Kidney epithelial cell (primary cell): ENCODE measurements at places on chromosomes 13 and 19.

DNA sequence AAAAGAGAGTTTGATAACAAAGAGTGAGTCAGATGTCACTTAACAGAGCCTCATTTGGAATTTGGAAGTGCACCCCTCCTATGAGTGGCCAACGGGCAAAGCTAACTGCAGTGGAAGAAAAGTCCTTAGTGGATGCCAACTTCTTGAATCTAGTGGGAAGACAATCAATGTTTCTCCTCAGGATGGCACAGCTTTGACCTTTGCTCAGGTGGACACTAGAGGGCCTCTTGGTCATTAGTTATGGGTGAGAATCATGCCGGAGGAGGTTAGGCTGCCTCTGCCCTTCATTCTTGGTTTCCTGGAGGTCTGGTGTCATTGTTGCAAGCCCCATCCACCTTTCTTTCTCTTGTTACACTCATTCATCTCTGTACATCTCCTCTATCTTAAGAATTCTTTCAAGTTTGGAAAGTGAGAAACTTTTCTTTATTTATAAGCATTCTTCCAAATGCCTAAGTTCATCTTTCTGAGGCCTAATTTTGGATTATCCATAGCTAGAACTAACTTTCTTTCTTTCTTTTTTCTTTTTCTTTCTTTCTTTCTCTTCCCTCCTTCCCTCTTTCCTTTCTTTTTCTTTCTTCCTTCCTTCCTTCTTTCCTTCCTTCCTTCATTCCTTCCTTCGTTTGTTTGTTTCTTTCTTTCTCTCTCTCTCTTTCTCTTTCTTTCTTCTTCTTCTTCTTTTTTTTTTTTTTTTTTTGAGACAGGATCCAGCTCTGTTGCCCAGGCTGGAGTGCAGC is 327.2 kb upstream of the TSHZ3 start:
- no peak for DNase-seq

- DNase-seq = no peak
Observed at GRCh38 chr13:26327940-26328725, 74.2 kb downstream of the CDK8 start.

GRCh38 chr13:26971990-26972887 is 199.4 kb downstream of the USP12 start:
- no peak for DNase-seq

GRCh38 chr13:74062933-74063332 is 71.3 kb downstream of the KLF12 start:
- no peak for DNase-seq

- no peak for DNase-seq
Observed at GRCh38 chr13:48526286-48526685, 6.6 kb downstream of the RCBTB2 start.
